ENCODE measurements at places on chromosomes 4 and X.

- no peak for DNase-seq
Measured at GRCh38 chr4:8238515-8239053, 31.0 kb upstream of the HTRA3 start.

GRCh38 chrX:14865201-14865600 lies 7.7 kb downstream of the FANCB start:
- DNase-seq, result no peak

DNA sequence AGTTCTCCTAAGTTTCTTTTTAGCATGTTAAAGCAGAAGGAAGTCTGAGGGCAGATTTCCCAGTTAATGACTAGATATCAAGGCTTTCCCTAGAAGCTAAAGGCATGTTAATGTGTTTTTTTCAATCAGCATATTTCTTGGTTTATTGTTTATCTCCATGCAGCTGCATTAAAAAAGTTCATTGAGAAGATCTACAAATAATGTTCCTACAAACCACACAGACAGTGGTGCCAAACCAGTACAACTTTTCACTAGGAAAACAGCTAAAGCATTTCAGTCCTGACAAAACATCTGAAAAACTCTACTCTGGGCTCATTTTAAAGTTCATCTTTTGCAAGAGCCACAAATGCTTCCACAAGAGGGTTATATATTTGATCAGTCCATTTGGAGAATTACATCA lies 320.0 kb downstream of the ADGRL3 start:
- DNase-seq, result no peak

- no peak for DNase-seq
Measured at GRCh38 chr4:164748375-164748774, 5.6 kb upstream of the SMIM31 start.

DNA sequence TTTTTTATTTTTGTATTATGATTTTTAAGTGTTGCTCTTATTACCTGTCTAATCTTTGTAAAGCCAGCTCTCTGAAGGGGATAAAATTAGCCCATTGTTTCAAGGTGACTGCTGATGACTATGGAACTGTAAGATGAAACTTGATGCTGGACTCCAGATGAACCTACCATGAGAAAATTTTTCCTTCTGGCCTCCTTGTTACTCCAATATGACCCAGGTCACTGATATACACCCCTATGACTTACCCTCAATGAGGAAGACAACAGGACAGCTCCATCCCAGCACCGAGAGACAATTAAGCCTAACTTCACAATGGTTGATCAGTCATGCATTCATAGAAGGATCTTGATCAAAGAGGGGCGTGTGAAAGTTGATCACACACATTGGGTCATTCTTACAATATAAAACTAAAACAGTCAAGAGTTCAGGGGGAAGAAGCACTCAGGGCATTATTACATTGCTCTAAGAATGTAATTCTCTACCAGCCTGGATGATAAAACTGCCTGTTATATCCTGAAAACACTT lies 230.8 kb upstream of the AGTR2 start:
- no peak for DNase-seq

- DNase-seq, result no peak
Measured at GRCh38 chr4:174352061-174352819, 68.5 kb downstream of the CEP44 start.

DNA sequence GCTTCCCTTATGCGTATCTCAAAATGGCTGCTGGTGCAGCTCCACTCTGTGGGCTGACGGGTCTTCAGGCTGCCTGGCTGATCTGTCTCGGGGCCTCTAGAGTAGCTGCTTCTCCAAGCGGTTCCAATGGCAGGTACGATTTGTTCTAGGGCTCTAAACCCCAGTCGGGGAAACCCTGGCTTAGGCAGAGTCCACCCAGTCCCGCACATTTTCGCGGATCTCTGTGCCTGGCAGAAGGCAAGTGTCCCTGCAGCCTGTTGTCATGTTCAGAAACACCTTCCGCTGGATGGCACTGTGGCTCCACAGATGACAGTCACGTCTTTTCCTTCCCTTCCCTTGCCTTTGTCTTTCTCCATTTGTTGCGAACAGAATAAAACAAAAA lies 54.4 kb downstream of the NBDY start:
- peak; percentile 71 for DNase-seq

GRCh38 chr4:112270640-112271421 lies 14.9 kb downstream of the TIFA start:
- DNase-seq, result no peak

DNA sequence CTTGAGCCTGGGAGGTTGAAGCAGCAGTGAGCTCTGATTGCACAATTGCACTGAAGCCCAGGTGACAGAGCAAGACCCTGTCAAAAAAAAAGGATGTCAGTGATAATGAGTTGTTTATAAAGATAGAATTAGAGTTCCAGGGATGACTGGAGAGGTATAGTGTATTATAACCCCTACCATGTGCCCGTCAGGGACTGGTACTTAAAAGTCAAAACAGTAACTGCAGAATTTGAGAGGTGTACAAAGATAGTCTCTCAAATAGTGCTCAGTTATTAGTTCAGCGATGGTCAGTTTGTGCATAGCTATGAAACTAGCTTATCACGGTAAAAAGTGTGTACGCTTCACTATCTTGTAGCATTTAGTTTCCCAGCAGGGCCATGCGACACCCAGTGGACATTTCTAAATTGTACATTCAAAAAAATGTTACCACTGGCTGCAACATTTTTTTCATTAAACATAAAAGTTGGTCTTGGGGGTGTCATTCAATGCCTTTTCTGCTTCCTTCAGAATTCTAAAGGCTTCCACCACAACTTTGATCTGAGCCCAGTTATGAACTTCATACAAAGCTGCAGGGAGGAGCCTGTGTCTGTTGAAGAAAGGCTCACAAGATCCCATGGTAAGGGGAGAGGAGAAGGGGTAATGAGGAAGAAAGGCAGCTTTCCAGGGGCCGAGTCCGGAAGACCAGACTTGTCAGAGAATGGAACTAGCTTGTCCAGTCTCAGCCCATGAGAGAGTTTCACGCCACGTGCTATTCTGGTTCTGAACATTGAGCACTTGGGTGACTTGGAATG lies 9.2 kb upstream of the GYG2 start:
- DNase-seq, result no peak

GRCh38 chrX:16445166-16445752 lies 204.7 kb upstream of the S100G start:
- peak; percentile 4 for DNase-seq

GRCh38 chr4:25002681-25003080 lies 28.1 kb downstream of the LGI2 start:
- no peak for DNase-seq

DNA sequence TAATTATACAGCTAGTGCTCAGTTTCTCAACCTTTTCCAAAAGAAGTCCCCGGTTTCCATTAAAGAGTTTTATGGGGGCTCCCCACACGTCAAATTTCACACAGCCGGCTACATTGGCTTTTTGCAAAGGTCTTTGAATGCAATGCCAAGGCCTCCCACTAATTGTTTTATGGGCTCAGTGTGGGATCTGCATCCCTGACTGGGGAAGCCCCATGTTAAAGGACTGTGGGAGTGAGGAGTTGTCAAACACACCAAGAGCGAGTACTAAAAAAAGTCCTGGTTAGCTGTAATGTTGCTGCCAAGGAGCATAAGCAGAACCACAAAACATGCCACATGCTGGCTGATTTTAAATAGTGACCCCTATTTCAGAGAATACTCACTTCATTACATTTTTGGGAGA lies 162.6 kb downstream of the BMPR1B start:
- DNase-seq, result no peak

DNA sequence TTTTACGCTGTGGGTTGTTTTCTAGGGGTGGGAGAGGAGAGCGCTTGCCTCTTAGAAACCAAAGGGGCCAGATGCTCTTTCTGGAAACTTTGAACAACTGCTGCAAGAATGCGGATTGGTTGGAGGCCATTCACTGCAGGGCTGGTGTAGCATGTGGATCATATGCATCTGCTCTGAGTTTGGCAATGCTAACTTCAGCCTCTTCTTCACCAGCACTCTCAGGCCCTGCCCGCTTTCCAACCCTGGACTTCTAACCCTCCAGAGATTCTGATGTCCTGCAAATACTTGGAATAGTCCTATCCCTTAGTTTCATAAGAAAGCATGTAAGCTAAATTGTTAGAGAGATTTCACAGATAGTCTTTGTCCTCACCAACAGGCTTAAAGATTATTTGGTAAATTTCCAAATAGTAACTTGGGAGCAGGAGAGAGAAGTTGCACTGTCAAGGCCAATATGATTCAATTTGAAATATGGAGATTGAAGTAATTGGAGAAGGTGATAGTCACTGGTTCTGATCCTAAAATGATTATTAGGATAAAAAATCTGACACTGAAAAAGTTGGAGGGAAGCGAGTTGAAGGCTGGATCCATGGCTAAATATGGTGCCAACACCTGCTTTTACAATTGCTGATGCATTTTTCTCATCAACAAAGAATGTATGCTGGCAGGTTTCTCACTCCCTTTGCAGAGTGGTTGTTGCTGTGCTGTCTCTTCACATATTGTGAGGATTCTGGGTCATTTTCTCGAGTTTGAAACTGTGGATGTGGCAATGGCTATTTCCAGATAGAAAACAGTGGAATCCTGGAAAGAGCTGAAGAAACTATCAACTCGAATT lies 210.4 kb downstream of the PTTG2 start:
- DNase-seq, result no peak

DNA sequence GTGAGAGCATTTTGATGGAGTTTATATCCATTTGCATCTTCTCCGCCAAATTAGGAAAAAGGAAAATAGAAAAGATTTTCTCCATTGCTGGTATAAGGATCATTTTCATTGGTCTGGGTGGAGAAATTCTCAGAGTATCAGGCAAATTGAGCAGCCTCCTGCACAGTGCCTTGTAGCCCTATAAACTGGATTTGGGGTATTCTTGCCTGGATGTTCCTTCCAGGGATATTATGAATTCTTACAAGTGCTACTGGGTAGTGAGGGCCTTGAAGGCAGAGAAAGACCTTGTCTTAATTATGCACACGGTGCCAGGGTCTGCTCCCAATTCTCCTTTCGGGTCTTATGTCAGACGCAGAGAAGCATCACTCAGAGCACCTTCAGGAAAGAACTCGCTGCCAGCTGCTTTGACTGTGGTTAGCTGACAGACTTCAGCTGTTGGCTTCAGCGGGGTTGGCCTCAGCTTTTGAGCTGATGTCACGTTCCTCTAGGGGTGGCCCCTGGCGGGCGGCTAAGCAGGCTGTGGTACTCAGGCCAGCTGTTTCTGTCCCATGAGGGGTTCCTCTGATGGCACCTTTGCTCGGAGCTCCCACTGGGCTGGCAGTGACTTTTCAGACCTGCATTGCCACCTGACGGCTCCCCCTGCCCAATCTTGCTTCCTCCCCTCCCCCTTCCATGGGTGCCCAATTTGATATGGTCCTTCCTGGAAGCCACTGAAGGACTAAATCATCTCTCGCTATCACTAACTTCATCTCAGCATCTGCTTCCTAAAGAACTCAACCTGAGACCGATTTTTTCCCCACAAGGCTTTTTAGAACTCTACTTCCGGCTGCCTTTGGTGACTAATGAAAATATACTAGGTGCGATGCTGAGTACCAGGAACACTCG lies 519.5 kb downstream of the BCOR start:
- DNase-seq, result no peak

DNA sequence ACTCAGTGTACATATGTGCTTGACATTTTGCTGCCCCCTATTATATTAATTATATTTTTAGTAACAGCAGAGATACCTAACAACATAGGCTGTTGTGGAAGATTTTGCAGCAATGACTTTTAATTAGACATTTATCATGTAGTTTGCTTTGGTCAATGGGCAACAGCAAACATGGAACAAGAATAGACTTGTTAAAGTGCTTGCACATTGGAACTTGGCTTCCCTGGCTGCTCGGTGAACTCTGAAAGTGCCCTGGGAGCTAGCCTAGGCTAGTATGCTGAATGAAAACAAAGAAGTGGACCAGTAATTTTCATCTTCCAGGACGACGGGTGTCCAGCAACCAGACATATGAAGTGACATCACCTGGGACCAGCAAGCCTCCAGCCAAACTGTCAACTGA lies 1157.1 kb downstream of the ARAP2 start:
- no peak for DNase-seq

DNA sequence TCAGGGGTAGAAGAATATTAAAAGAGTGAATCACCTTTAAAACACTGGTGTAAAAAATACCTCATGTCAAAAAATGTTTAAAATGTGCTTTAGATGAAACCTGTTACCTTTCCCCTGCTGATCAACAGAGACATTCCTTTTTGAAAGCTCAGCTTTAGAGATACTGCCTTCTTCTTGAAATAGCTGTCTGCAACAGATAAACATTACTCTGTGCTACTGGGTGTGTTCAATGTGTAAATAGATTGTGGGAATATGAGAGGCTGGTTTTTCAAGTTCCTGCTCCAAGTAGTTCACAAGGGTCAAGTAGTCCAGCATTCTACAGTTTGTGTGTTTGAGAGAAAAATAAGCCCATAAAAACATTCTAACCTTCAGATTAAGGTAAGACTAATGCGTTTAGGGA lies at the start of gene SYTL5:
SYTL5 (plus strand) TSS at position 263 of the 400 bp plus-strand sequence. CDS start 27,337 bp downstream, outside the sequence.
- no peak for DNase-seq

GRCh38 chrX:25202827-25203226 lies 187.1 kb upstream of the ARX start:
- no peak for DNase-seq

- no peak for DNase-seq
Measured at GRCh38 chr4:111449657-111450056, 695.6 kb upstream of the FAM241A start.

DNA sequence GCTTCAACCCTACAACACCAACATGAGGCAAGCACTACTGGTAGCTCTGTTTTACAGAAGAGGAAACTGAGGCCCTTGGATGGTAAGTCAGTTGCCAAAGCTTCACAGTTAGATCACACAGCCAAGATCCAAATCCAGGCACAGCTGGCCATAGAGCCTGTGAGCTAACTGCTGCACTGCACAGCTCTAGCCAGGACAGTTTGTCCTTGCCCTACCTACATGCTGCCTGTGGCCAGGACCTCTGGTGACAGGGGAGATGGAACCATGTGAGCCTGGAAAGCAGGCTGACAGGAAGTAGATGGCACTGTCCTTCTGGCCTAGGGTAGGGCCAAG lies 257.8 kb downstream of the FBXW7 start:
- DNase-seq, result no peak

- no peak for DNase-seq
Measured at GRCh38 chr4:27218013-27218412, 357.4 kb downstream of the STIM2 start.

DNA sequence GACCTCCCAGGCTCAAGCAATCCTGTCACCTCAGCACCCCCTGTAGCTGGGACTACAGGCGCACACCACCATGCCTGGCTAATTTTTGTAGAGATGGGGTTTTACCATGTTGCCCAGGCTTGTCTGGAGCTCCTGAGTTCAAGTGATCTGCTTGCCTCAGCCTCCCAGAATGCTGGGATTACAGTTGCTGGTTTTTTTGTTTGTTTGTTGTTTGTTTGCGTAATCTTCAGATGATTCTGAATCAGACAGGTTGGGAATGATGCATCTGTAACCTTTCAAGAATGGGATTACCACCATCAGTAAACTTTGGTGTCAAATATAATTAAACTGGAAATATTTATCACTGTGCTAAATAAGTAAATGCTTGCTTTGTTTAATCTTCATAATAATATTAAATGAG lies 62.0 kb upstream of the SLC10A4 start:
- no peak for DNase-seq
